Activated CD8-positive, alpha-beta T cell treated with anti-CD3 and anti-CD28 coated beads for 36 hours (primary cell): ENCODE measurements at places on chromosomes 1 and 21. TPM values are rescaled to one million over a fixed set of nuclear protein-coding genes. Genes with fewer than 3 reads are reported as not detected.

Gene ELAVL4
- not detected for total RNA-seq

Gene CENPS
- total RNA-seq: 19.4 TPM

Gene RNU1-2
- total RNA-seq: 820 TPM

DNA sequence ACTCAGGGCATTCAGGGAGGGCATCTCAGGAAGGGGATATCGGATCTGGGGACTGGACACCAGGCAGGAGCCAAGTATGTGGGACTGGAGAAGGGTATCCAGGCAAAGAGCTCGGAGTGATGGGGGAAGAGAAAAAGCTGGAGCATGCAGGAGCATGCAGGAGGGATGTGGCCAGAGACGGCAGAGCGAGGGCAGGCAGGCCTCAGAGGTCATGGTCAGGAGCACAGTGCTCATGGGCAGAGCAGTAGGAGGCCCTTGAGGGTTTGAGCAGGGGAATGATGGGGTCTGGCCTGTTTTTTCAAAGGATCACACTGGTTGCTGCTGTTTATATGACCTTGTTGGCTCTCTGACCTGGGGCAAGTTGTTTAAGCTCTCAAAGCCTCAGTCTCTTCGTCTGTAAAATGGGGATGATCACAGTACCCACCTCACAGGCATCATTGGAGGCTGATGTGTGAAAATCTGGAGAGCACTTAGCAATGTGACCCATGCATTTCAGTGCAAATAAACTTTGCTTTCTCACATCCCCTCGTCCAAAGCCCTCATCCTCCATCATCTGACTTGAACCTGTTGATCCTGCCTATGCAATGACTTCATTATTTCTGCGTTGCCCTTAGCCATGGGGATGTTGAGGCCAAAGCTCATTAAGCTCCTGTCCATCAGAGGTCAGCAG is 273.1 kb downstream of the MATN1 start:
- no peak for DNase-seq

DNA sequence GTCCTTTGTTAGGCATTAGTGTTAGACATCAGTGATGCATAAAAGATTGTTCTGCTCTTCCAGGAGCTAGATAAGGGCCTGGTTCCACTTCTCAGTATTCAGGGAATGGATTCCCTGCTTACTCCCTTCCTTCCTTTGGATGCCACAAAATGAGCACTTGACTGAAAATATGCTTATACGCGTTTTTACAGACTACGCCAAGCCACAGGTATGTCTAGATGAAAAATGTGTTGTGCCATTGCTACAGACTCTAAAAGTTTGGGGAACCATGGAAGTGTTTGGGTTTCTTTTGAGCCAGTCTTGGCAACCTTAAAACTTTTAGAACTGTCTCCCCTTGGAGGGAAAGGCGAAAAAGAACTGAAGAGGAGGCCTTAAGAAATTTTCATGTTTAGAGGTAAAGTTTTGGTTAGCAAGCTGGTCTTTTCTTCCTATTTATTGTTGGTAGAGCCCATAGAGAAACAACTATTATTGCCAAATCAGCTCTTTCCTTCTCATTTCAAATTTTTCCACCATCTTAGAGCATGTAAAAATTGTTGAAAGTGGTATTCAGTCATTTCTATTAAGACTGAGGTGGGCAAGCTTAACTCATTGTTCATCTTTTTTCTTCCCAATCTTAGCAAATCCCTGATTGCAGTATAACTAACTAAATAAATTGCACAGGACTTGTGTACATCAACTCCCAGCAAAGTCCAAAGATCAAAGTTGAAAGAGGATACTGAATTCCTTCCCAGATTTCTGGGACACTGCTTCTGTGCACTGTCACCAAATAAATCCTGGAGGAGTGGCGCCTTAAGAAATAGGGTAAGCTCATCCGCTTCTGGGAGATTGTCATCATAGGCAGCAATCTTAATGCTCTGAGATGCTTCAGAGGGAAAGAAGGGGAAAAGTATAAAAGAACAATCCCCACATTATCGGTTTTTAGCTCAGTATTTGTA is 18.9 kb downstream of the FGGY start:
- DNase-seq: no peak

DNA sequence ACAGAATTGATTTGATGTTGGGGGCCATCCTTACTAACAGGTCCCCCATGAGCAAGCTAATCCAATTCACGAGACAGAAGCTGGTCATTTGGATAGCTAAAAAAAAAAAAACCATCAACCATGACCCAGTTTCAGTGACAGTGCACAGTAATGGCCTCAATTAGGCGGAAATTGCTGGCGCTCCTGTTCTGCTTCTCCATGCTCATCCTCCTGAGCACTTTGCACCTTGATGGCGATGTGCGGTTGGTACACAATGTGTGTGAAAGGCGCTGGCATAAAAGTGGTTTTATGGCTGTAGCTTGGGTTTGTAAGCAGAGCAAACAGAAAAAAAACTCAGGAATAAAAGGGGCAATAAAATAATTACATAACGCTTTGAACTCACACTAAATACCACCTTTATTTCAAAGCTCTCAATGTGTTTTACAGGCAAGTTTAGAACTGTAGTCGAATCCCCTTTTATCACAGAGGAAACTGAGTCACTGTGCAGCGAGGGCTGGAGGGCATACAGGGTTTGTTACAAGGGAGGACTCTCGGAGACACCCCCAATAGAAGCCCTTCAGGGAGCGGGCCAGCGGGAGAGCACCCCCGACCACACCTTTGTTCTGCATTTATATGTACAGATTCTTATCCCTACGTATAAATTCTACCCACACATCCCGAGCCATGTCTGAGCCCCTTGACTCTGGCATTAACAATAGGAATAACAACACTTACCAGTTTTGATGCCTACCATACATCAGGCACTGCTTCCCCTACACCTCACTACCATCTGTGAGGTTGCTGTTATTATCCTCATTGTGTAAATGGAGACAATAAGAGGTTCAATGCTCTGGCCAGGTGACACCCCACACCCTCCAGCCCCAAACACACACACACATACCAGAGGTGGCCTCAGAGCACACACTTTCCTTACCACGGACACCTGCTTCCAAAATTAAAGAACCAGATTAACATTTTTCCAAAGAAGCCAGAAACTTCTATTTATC is 213.5 kb upstream of the IRF2BP2 start:
- DNase-seq: no peak

DNA sequence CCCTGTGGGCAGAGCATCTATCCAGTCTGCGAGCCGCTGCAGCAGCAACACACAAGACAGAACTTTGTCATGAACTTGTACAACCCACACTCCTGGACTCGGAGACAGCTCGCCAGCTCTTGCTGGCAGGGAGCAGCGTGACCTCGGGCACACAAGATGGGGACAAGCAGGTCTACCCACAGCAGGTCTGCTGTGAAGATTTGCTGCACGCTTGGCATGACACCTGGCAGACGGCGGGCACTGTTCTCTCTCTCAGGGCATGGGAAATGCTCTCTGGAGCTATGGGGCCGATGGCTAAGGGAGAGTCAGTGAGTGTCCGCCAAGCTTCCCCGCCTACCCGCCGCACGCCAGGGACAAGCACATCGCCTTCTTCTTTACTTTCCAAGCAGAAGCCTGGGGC is 90.0 kb downstream of the STUM start:
- no peak for DNase-seq

DNA sequence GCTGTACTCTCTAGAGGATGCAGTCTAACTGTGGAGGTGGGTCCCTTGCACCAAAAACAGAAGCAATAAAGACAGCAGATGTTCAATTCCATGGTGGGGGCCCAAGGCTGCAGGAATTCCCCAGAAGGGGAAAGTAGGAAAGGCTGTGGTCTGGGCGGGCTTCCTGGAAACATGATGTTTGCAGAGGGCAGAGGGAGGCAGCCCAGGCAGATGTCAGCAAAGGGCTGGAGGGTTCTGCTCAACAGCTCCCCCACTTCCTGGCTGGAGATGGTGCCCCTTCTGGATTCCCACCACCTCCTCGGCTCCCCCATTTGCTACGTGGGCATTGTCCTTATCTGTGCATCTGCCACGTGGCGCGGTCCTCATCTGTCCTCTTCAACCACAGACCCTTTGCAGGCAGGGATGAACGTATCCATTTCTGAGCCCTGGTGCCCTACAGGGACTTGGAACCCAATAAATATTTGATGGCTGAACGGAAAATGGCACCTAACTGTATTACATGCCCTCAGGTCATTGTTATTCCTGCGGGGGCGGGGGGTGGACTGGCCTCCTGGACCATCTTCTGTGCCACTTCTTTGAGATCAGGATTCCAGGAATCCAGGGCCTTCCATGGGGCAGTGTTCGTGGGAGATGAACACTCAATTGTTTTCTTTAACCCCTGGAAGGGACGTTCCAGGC is 8.4 kb upstream of the GUCA2B start:
- DNase-seq: no peak

GRCh38 chr21:41570791-41571355 is 62.9 kb upstream of the TMPRSS2 start:
- DNase-seq: no peak

DNA sequence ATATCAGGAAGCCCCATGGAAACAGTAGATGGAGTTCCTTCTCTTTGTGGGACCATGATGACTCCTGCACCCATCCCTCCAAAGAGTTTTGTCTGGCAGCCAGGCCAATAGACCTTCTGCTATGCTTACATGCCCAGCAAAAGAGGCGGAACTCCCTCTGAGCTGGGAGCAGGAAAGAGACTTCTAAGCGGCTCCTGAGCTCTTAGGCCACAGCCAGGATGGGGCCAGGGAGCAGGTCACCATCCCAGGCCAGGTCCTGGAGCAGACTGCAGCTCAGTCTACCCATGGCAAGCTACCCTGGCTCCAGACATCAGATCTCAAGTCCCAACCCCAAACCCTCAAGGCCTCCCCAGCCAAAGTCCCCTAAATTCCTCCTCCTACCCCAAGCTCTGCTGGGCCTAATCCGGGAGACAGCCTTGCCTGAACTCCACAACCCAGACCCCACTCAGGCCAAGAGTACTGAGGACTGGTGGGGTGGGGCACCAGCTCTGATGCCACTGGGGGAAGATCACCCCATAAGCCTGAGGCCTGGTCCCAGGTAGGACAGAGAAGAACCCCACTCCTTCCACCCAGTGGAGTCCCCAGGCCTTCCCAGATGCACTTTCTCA is 387.9 kb downstream of the MATN1 start:
- DNase-seq: no peak

DNA sequence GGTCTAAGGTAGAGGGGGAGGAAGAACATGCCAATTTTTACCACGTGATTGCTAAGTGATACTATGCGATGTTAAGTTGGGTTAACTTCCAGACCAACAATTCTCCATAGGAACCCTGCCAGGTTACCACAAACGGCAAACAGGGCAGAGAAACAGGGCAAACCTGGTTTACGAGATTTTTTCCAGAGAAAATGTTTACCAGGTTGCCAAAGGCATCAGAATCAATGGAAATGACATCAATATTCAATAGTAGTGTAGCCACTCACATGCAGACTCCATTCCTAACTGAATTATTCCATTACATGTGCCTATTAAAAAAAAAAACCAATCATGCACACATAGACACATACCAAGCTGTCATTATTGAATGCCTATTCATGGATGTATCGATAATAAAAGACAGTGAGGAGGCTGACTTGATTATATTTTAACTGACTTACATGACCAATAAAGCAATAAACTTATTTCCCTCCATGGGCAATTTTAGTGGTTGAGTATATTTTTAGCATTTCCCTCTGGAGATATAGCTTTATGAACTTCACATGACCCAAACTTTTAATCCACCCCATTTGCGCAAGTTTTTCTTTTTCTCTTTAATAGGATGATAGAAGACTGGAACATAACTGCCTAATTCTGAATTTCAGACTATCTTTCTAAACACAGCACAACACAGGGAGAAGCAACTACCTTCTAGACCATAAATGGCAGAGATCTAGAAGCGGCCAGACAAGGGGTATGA is 40.5 kb upstream of the KCNE1 start:
- no peak for DNase-seq

GRCh38 chr1:224622831-224623230 is 6.7 kb downstream of the CNIH3 start:
- DNase-seq: no peak

DNA sequence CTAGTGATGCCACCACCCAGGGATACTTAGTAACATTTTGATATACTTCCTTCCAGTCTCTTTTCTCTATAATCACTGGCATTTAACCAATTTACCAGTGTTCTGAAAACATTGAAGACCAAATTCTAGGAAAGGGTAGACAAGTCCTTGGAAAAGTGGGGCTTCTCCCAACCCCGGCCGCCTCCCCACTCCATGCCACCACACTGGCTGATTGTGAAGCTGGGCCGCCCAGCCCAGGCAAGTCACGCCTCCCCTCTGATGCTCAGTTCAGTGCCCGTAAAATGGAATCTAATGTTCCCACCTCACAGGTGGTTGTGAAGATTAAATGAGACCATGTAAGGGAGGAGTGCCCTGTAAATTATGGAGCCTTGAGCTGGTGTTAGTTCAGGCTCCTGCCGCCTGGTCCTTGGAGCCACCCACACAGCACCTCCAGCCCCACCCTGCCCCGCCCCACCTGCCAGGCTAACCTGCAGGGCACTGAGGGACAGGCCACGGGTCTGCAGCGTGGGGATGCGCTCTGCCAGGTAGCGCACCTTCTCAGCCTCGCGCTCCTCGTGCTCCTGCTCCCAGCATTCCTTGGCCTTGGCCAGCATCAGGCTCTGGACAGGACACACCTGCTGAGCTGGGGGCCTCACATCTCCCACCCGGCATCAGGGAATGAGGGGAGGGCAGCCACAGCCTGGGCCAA is 7.3 kb downstream of the TNNI1 start:
- no peak for DNase-seq

GRCh38 chr1:196501760-196502428 is 106.3 kb downstream of the KCNT2 start:
- no peak for DNase-seq

DNA sequence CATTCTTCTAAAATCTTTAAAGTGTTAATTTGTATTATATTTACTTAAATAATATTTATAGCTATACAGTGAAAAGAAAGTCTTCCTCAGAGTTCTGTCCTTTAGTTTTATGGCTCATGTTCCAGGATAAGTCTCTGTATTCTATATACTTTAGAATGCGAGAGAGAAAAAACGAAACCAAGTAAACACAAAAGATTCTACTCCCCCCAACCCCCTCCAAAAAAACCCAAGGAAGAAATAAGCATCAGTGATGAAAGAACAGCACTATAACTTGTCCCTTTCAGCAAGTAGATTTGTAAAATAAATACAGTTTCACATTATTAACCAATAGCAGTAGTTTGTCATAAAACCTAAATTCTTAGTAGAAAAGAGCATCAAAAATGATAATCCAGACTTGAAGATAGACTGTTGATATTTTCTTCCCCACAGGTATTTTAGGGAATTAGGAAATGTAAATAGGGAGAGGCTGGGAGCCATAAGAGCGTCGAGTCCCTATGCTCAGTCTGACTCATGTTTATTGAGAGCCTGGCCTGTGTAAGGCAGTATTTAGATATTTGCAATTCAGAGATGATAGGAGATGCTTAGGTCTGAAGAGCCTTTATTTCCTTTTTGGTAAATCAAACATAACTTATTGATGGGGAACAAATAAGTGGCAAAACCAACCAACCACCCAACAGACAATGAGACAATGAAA is 35.5 kb downstream of the CDC14A start:
- DNase-seq: no peak
